ENCODE measurements at places on chromosomes 16 and 17.

DNA sequence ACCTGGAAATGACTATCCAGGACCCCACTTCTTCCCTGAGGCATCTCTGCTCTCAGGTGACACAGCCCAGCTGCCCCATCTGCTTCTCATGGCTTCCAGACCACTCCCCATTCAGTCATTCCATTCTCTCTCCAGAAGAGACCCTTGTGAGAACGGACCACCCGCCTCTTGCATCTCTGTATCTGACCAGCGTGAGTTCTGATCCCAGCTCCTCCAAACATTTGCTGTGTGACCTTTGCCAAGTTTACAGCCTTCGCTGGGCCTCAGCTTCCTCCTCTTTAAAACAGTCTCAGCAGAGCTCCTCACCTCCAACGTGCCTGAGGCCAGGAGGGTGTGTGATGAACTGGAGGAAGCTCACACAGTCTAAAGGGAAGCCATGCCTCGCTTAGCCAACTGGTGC, 39.6 kb downstream of the C16orf82 start:
- DNase-seq, result no peak

DNA sequence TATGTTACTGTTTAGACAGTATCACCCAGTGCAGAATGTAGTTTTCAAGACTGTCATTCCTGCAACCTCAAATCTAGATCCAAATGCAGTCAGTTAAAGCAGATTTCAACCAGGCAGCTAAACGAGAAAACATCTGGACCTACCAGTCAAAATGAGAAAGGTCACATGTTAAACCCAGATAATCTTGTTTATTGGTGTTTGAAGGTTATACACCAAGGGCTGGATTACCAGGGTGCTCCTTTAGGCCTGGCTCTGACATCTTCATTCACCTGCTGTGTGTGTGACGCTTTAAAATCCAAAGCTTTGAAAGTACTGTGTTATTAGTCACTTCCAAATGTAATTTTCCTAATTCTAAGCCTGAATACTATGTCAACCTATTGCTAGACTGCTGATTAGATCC, 54.9 kb downstream of the IKZF3 start:
- no peak for DNase-seq

GRCh38 chr16:20740007-20740883, 1.4 kb downstream of the THUMPD1 start:
- no peak for DNase-seq

DNA sequence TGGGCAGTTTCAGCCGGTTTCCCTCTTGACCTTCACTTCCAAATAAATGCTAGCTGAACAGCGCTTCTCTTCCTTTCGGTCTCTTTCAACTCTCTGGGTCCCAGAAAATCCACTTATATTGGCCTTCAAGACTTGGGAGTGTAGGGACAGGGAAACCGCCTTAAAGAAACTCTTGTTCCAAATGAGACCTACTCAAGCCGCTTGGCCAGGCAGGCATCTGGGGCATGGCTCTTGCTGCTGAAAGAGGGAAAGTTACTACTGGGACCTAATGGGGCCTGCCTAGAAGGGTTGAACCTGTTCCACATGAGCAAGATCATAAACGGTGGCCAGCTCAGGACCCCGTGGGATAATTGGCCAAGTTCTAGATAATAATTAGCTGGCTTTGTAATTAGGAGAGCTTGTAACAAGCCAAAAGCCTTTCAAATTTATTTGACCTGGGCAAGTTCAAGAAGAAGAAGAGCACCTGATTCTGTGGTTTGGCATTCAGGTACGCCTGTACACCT, 13.2 kb downstream of the CDH1 start:
- no peak for DNase-seq

GRCh38 chr16:88804552-88805339, 1.2 kb downstream of the CDT1 start:
- DNase-seq, result no peak

GRCh38 chr16:67194260-67194659, 2.3 kb downstream of the E2F4 start:
- no peak for DNase-seq

- no peak for DNase-seq
Observed at GRCh38 chr17:79478051-79478461, 132.8 kb downstream of the RBFOX3 start.

DNA sequence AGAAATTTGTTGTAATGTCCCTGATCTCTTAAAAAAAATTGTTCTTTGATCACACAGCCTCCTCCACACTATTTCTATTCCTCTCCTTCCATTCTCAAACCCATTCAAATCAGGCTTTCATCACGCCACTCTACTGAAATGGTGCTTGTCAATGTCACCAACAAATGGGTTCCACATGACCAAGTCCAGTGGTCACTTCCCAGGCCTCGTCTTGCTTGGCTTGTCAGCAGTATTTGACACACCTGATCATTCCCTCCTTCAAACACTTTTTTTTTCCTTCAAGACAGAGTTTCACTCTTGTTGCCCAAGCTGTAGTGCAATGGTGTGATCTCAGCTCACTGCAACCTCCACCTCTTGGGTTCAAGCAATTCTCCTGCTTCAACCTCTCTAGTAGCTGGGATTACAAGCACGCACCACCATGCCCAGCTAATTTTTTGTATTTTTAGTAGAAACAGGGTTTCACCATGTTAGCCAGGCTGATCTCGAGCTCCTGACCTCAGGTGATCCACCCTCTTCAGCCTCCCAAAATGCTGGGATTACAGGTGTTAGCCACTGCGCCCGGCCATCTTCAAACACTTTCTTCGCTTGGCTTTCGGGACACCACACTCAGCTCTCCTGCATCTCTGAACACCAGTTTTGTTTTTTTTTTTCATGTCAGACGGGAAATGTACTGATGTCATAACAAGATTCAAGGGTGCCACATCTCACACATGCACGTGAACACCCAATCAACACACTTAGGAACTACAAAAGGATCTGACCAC, 18.3 kb downstream of the NQO1 start:
- no peak for DNase-seq

DNA sequence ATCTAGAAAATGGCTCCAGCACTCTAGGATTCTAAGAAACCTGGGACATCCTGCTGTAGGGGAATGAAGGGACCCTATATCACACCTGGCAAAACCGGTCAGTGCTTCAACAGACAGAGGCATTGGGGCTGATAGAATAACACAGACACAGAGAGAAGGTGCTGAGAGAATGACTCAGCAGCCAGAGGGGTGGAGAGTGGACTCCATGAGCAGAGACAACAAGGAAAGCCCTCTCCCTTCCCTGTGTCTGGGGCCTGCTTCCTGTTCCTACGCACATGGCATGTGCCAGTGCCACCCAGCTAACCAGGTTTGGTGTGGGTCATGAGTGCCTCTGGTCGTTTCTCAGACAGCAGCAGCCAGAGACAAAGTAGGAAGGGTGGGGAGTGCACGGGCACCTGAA, 140.3 kb downstream of the CCT6B start:
- DNase-seq, result no peak

DNA sequence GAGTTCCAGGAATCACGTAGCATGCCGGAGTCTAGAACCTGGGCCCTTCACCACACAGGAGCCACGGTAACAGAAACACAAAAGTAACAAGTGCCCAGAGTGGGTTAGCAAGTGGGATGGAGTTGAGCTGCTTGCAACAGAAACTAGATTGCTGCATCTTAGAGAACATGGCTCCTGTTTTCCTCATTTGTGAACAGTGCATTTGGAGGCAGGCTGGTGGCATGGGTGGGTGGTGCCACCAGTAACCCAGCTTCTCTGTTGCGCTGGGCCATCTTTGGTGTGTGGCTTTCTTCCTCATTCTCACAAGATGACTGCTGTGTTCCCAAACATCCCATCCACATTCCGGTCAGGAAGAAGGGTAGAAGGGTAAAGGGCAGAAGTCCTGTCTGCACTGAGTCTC, 95.5 kb downstream of the KATNIP start:
- DNase-seq, result no peak

- DNase-seq, result no peak
Observed at GRCh38 chr16:27437946-27438345, 36.0 kb downstream of the IL21R start.

GRCh38 chr17:60079401-60080243, 901 bp upstream of the HEATR6 start:
- DNase-seq, result no peak

DNA sequence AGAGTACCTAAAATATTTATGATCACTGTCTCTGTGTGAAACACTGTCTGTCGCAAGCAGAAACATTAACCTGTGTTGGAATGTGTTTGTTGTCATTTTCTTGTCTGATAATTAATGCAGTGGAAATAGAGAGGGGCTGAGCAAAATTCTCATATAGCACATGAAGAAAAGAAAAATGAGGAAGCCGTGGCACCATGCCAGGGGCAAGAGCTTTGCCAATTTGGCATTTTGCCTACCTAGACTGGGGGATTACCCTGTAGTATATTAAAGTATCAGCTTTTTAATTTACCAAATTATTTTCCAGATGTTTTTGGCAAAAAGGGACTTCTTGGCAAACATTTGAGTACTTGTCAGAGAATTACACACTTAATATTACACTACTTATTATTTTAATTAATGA, 1326.6 kb upstream of the GOT2 start:
- DNase-seq, result no peak

GRCh38 chr16:15792563-15792971, 64.3 kb downstream of the MYH11 start:
- no peak for DNase-seq

DNA sequence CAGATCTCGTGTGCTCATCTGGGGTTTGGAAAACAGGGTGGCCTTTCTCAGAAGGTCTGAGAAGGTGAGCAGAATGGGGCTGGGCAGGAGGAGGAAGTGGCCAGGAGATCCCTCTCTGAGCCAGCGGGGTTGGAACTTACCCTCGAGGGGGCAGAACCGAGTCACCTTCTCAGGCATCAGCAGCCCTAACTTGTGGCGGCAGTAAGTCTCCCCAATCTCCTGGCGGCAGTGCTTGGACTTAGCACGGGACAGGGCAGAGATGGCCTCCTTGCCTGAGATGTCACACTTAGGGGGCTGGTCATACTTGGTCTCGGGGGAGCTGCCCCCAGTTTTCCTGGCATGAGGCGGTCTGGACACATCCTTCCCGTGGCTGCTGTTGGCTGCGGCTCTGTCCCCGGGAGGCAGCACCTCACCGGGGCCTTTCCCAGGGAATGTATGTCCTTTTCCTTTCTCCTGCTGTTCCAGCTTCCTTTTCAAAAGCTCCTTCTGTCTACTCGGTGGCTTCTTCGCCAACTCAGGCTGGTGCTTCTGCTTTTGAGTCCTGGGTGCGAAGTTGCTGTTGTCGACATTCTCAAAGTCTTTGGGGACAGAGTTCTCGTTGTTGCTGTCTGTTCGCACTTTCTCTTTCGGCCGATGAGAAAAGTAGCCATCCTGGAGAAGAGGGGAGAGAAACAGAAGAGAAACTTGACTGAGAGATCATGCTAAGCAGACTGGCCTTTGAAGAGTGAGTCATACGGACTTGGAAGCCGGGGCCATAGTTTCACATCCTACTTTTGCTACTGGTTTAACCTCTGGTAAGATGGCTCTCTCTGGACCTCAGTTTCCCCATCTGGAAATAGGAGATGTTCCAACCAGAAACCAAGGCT, 211.7 kb downstream of the XYLT1 start:
- no peak for DNase-seq

- no peak for DNase-seq
Observed at GRCh38 chr17:4858882-4859260, 25.7 kb downstream of the MINK1 start.

DNA sequence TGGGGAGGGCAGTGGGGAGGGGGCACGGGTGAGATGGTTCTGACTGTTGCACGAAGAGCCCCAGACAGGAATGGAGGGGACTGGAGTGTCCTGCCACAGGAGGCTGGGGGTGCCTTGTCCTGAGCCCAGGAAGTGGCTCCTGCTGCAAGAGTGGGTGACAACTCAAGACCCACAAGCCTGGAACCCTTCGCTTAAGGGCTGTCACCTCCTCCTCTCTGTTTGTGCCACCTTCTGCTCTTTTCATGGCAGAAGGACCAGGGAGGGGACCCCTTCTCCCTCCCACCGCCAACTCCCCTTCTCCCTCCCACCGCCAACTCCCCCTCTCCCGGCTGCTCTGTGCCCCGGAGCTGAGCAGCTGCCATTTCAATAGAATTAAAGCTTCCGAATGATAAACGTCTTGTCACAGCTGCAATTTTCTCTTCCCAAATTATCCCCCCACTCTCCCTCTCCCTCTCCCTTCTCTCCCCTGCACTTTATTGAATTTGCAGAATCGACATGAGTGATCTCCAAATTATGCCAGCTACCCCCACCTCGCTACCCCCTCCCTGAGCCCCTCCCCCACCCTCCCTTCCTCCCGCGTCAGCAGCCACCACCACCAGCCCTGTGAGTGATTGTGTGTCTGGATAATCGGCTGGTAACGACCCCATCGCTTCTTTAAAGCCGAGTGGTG, 13.7 kb downstream of the GJD3 start:
- peak; percentile 54 for DNase-seq

- no peak for DNase-seq
Observed at GRCh38 chr17:69358688-69359596, 32.0 kb upstream of the ABCA5 start.

GRCh38 chr17:56658648-56659047, 65.1 kb downstream of the NOG start:
- no peak for DNase-seq

DNA sequence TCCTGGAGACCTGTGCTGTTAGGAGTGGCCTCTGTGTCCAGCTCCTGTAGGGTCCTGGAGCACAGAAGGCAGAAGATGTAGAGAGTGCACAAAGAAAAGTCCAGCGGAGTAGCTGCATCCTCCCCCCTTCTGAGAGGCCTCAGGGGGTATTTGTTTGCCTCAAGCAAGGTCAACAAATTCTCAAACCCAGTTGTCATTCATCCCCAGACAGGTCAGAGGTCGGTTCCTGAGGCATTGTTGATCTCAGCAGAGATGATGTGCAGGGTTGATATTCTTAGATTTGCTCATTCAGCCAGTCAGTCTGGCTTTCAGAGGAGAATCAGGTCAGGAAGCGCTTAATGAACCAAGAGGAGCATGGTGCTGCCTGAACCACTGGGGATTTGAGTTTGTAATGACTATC, 8.3 kb upstream of the RBFOX1 start:
- DNase-seq, result no peak

- DNase-seq, result no peak
Observed at GRCh38 chr16:61842666-61843065, 193.6 kb downstream of the CDH8 start.

DNA sequence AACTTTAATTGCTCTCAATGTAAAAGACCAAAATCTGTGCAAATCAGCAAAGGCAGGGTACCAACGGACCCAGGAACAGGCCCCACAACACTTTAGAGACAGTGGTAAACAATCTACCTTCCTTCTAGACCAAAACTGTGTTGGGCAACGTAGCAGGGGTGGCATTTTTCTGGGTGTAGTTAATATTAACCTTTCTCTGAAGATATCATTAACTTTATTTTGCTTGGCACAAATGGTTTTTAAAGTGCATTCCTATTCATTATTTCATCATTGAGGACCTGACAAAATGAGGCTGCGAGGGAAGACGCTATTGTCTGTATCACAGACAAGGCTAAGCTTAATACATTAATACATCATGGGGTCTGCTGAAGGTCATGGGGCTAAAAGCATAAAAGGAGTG, 37.9 kb upstream of the TRAP1 start:
- no peak for DNase-seq

GRCh38 chr17:7123844-7124243, 9.2 kb upstream of the ASGR2 start:
- DNase-seq, result no peak

DNA sequence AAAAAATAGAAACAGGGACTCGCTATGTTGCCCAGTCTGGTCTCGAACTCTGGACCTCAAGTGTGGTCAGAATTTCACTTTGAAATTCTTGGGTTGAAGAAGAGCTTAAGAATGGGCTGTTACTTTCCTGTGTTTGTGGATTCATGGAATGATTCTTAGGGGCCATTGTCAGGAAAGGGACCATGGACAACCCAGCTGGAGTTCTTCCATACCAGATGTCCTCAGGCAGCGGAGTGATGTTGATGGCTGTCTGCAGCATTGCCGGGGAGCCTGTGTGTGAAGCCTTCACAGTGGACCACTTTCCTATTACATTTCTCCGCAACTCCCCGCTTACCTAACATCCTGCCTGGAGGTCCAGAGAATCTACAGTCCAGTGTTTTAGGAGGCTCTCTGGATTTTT, 145.9 kb downstream of the CLEC16A start:
- no peak for DNase-seq
